ENCODE measurements at places on chromosomes 3 and 15. TPM values are rescaled to one million over a fixed set of nuclear protein-coding genes. Genes with fewer than 3 reads are reported as not detected.

The CHRNA7 gene
- total RNA-seq = 3.8 TPM

The SEMA5B gene
- total RNA-seq = 22.4 TPM

The CCDC13 gene
- 0.48 TPM for total RNA-seq

The EIF4A2 gene
- 523 TPM for total RNA-seq

DNA sequence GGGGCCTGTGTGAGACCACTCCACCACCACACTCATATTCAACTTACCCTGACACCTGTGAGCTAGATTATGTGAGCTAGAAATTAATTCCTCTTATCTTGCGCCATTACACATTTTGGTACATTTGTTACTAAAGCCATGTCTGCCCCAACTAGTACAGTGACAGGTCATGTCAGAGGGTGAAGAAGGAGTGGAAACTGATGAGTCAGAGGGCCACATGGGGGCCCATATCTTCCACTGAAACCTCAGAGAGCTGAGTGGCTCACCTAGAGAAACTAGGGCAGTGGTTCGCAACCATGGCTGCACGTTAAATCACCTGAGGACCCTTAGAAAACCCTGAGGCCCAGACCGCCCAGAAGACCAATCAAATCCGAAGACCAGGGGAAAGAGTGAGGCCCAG, 15.7 kb upstream of the MEF2A start:
- no peak for DNase-seq

DNA sequence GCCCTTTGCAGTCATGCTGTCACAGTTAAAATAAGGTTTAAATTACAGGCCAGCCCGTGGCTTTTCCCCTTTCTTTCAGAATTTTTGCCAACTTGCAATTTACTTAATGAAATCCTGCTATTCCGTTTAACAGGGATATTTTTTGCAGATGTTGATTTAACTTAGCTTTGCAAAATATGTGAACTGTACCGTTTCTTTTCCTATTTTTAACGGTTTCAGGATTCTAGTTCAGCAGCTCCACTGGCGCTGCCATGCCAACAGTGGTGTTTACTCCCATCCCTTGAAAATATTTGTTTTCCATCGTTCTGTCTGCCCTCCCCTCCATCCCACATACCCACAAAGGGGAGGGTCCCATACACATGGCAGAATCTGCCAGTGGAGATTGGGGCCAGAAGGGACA, 54.3 kb downstream of the SMAD6 start:
- no peak for DNase-seq

DNA sequence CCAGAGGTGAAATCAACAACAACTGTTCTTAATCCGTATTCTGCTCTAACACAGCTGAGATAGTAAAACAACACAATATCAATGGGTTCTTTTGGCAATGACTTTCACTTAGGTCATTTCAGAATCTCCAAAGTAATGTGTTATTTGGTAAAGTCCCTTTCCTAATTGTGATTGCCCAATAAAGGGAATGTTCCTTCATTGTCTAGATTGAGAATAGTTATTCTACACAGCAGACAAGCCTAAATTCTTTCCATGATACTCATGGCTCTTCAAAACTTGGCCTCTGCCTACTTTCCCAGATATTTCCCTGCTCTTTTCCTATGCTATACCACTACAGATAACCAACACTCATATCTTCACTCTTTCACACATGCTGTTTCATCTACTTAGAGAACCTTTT, 219.8 kb downstream of the FMN1 start:
- DNase-seq = no peak

- DNase-seq = no peak
These were observed 348.8 kb downstream of the ROBO1 start for GRCh38 chr3:79418855-79419621.

GRCh38 chr15:32222716-32223115, 180.4 kb downstream of the GOLGA8K start:
- no peak for DNase-seq
